ENCODE measurements at places on chromosomes 1 and 21.

GRCh38 chr1:5191470-5191869 is 537.1 kb downstream of the AJAP1 start:
- DNase-seq = no peak

DNA sequence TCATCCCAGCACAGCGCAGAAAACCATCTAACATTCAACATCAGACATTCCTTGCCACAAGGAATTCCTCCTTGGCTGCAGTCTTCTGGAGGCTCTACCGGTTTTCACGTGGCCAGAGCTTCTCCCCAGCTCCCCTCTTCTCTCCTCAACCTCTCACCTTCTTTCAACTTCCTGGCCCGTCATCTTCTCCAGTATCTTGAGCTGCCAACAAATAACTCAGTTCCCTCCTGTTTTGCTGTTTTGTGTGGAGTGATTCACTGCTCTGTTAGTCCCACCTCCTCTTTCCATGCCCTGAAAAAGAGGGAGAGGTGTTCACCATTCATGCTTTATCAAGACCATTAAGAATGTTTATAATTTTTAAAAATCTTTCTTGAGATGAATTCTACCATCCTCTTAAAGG is 32.6 kb downstream of the PIGM start:
- DNase-seq = no peak

DNA sequence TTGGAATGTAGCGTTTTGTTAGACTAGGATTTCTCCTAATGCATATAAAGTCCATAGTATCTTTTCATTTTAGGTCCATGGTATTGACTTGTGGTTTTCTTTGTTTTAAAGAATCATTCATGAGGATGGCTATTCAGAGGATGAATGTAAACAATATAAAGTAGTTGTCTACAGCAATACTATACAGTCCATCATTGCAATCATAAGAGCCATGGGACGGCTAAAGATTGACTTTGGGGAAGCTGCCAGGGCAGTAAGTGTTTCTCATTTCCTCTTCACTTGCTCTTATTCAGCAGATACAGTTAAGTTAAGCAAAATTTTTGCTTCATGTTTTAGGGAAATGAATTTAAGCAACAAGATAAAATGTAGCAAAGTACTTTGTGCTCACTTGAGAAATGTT is 25.4 kb downstream of the GNAI3 start:
- no peak for DNase-seq

GRCh38 chr1:196535727-196536126 is 72.5 kb downstream of the KCNT2 start:
- DNase-seq = no peak

GRCh38 chr21:44930543-44930981 is 9.3 kb upstream of the SLX9 start:
- no peak for DNase-seq

DNA sequence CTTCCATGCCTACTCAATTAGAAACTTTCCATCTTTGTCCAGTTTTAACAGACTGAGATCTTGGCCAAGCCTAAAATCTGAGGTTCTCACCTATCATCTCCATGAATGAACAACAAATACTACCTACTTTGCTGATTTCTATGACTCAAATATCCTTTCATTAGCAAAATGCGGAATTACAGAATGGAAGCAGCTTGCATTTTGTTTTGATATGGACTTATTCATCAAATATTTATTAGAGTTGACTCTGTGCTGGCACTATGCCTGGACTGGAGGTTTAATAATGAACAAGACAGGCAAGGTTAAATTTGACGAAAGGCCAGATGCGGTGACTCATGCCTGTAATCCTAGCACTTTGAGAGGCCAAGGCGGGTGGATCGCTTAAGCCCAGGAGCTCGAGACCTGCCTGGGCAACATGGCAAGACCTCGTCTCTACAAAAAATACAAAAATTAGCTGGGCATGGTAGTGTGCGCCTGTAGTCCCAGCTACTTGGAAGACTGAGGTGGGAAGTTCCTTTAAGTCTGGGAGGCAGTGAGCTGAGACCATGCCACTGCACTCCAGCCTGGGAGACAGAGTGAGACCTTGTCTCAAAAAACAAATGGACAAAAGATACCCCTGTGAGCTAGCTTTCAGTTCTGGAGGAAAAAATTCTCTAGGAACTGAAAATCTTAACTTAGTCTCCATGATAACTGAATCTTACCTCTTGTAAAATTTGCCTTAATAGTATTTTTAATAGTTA is 29.4 kb upstream of the SOD1 start:
- DNase-seq = peak; percentile 44

DNA sequence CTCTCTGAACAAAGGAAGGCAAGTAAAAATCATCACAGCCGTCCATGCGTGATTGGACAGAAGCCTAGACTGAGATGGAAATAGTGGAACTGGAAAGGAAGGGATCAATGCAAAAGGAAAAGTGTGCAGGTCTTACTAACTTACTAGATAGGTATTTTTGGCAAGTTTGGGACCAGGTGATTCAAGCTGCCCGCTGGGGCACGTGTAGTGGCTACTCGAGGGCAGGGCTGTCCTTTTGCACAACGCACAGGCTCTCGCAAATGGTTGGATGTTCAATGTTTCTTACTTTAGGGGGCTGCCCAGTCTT is 566 bp upstream of the ALG6 start:
- DNase-seq = no peak

All from D341Med (cell line).